ENCODE measurements at places on chromosomes 6 and 20.

- no peak for DNase-seq
Observed at GRCh38 chr6:113077794-113078193, 730.7 kb downstream of the RFPL4B start.

DNA sequence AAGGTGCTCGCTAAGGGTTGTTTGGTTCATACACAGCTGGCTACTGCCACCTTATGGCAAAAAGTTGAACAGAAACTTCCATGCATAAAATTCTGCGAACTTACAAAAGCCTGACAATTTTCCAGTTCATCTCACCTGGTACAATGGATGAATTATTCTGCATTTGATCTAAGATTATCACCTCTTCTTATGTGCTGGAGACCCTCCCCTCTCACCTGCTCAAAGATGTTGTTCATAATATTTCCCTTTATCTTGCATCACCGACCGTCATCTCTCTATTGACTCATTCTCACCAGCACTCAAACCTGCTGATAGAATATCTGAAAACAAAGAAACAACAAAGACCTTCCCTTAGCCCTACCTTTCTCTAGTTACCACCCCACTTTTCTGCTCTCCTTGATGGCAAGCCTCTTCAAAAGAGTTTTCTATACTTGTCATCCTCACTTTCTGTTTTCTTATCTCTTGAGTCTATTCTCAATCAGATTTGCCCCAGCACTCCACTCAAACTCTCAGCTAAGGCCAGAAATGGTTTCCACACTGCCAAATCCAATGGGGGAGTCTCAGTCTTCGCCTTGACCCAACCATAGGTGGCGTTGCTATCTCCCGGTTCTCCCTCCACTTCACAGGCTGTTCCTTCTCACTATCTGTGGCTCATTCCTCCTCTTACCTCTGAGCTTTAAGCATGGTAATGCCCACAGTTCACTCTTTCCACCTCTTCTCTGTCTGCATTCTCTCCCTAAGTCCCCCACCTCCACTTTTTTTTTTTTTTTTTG is 25.8 kb downstream of the SNRNP48 start:
- DNase-seq, result no peak

DNA sequence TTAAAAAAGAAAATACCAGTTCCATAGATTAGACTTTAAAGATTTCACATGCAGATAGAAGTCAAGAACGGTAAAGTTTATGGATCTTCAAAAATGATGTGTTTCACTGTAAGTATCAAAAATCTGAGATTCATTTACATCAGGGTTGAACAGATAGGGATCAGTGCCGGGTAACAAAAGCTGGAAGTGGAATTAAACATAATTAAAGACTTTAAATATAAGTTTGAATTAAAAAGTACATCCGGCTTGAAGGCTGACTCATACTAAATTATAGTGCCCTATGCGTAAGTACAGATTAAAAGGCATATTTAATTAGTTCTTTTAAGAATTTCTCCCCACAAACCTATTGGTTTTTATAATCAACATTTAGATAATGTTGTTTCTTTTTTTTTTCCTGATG is 312.7 kb downstream of the PRL start:
- no peak for DNase-seq

DNA sequence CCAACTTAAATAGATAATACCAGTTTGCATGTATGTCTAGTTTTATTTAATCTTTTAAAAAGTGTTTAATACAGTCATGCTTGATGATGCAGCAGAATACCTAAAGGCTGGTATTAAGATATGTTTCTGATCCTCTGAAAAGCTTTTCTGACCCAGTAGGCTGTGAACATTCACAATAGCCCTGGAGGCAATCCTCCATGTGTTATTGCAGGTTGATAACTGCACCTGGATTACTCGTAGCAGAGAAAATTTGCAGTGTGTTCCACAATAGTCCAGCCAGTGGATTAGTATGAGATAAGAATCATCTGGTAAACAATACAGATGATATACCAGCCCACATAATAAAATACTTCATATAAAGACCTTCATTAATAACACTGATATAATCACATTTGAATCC is 178.9 kb upstream of the RNF217 start:
- no peak for DNase-seq
